ENCODE measurements at places on chromosomes 13 and 19. TPM values are rescaled to one million over a fixed set of nuclear protein-coding genes. Genes with fewer than 3 reads are reported as not detected.

Gene FUT1
- 0.11 TPM for polyA plus RNA-seq

Gene GFY
- not detected for polyA plus RNA-seq

Gene ATP11A
- 11.2 TPM for polyA plus RNA-seq

Gene PODNL1
- polyA plus RNA-seq = not detected

Gene PLPP2
- polyA plus RNA-seq = not detected

DNA sequence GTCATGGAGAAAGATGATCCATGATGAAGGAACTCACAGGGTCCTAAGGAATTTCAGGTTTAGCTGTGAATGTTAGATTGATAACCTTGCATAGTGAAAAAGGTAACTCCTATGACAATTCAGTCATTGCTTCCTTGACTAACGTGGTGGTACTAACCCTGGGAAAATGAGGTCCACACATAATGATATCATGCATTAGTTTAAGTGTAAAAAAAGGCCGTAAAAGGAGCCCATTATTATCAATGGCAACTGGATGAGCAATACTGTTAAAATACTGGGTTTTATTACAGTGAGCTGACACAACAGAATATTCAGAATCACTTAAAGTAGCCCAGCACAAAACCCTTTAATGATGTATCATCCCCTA lies 515.4 kb downstream of the DCT start:
- no peak for DNase-seq

DNA sequence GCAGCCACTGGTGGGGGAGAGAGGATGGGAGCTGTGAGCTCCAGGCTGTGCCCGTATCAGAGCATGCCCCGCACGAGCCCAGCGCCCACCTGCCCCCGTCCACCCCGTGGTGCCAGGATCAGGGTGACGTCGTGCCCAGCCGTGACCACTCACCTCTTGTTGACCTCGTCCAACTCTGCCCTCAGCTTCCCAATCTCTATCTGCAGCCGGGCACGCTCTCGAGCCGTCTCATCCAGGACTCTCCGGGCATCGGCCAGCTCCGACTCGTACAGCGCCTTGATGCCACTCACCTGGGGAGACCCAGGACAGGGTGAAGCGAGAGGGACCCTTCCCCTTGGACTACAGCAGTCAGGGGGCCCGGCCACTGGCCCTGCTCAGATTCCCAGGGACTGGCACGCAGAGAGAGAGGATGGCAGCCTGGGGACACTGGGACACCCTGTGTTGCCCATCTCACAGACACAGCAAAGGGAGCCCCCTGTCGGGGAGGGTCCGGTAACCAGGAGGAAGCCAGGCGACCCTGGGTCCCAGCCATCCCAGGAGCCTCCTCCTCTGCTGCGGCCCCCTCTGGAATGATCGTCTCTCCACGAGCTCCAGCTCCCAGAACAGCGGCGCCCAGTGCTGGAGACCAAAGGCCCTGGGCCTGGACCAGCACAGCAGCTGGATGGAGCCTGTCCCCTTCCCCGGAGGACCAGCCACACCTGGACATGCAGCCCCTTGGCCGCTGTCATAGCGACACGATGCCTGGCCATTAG lies 12.3 kb downstream of the LMNB2 start:
- DNase-seq = no peak

- no peak for DNase-seq
Observed at GRCh38 chr13:61774903-61775302, 359.3 kb upstream of the PCDH20 start.

DNA sequence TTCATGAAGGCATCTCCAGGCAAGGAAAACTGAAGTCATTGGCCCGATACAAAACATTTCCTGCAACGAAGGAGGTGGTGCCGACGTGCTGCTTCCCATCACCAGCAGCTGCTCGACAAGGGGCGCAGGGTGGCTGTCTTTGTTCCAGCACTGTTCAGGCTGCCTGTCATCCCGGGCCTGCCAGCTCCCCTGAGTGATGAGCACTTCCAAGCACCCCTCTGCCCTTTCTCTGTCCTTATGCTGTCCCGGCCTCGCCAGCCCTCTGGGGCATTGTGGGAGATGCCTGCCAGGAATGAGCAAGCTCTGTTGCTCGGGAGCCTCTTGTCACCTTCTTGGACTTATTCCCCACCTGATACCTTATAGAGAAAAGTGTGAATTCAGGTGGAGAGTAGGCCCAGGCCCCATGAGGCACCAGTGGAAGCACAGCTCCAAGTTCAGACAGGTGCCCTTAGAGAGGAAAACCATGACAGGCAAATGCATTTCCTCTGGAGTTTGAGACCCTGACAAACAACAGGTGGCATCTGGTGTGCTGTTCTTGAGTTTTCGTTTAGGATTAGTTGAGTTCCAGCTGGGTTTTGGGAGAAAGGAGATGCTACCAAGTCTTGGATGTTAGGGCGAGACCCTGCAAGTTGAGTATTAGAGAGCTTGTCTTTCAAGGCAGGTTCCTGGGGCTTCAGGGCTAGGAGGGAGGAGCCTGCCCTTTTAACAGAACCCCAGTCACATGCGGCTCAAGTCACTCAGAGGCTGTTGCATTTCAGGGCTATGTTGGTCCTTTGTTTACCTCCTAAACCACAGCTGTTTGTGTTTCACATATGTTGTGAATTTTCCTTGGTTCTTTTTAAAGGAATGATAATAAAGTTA lies 21.4 kb downstream of the BBC3 start:
- DNase-seq = no peak

DNA sequence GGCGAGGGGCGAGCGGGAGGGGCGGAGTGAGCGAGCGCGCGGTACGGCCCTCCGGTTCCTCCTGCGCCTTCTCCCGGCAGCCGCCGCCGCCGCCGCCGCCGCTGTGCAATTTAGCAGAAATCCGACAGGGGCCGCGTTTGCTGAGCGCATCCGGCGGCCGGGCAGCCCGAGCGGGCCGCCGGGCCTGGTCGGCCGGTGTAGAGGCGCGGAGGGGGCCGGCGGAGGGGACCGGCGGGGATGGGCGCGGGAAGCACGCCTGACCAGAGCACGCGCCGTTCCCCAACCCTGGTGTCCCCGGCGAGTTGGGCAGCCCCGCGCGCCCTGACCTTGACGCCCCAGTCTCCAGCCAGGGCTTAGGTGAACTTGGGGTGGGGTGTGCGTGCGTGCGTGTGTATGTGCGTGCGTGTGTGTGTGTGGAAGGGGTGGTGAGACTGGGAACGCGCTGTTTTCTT lies 144.5 kb upstream of the ZNF536 start:
- peak; percentile 9 for DNase-seq

- no peak for DNase-seq
Observed at GRCh38 chr13:59770451-59770850, 393.3 kb downstream of the DIAPH3 start.

GRCh38 chr19:10258080-10258710 lies 6.2 kb downstream of the MRPL4 start:
- no peak for DNase-seq

GRCh38 chr19:29119590-29119989 lies 93.4 kb downstream of the UQCRFS1 start:
- no peak for DNase-seq

DNA sequence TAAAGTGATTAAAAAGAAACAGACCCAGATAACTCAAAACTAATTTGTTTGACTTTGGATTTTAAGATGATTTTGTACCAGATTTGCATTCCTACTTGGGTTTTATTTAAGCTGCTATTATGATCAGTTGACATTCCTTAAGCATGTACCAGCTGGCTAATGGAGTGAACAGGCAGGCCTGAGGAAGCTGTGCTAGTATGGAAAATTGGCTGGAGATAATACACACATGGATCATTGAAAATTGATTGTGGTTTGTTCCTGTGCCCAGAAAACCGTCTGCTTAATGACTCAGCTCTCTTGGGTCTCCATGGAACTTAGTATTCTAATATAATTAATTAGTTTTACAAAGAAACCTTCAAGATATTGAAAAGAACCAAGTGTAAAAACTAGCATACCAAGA lies 22.6 kb downstream of the POLR1D start:
- DNase-seq = no peak

- DNase-seq = no peak
Observed at GRCh38 chr13:59494151-59494550, 669.6 kb downstream of the DIAPH3 start.

DNA sequence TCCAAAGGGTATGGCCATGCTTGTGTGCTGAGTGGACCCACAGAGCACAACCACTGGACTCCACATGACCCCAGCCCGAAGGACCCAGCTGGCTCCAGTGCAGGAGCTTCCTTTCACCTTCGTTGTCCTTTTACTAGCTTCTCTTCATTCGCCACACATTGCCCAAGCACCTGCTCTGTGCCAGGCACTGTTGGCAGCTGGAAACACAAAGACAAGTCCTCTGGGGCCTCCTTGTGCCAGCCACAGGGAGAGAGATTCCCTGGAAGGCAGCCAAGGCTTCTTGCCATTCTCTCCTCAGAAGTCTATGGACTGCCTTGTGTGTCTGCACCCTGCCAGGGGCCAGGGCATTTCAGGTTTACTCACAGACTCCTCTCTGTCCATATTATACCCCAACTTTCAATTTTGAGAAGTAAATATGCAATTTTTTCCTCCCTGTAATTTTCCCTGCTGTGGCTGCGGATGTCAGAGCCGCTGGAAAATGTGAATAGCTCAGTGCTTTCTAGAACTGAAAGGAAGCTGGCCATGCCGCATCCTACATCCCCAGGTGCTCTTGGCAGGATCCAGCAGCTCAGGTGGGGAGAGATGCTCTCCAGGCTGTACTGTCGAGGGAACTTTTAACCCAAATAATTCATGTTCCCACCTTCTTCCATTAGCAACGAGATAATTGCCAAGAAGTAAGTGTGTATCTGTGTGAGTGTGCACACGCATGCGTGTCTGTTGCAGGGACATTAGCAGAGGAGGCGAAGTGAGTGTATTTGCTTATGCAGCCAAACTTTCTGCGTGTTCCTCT lies 57.2 kb downstream of the CHST8 start:
- no peak for DNase-seq

- no peak for DNase-seq
Observed at GRCh38 chr13:107301724-107302374, 733.9 kb upstream of the ARGLU1 start.

DNA sequence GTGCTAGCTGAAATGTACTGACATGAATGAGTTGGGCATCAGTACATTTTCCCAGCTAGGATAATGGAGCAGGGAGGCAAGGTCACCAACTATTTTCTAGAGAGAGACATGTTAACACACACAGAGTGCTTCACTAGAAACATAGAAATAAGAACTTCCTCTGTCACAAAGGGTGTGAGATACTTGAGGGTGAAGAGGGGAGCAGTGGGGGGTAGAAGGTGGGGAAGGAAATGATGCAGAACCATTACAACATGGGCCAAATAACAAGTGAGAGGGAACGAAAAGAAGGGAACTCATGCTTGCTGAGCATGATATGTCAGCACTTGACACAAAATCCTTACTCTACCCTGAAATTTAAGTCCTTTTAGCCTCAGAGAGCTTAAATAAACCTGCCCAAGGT lies 87.8 kb upstream of the RFC3 start:
- no peak for DNase-seq

- DNase-seq = no peak
Observed at GRCh38 chr13:48588120-48588519, 55.2 kb upstream of the RCBTB2 start.

GRCh38 chr13:40506592-40507446 lies 159.6 kb downstream of the FOXO1 start:
- DNase-seq = no peak

DNA sequence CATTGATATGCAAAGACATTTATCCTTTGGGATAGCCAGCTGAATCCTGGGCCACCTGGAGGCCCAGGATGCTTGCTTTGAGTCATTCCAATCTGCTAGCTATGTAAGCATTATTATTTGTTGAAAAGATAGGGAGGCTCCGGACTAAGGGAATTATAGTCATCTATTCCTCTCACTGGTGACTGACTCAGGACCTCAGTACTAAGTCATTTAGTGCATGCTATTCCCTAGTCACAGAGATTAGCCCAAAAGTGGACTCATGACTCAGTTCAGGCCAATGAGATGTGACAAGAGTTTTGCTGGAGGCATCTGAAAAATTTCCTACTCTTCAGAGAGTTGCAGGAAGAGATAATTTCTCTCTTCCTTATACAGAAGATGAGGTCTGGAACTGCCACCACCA lies 67.9 kb upstream of the ITM2B start:
- no peak for DNase-seq

DNA sequence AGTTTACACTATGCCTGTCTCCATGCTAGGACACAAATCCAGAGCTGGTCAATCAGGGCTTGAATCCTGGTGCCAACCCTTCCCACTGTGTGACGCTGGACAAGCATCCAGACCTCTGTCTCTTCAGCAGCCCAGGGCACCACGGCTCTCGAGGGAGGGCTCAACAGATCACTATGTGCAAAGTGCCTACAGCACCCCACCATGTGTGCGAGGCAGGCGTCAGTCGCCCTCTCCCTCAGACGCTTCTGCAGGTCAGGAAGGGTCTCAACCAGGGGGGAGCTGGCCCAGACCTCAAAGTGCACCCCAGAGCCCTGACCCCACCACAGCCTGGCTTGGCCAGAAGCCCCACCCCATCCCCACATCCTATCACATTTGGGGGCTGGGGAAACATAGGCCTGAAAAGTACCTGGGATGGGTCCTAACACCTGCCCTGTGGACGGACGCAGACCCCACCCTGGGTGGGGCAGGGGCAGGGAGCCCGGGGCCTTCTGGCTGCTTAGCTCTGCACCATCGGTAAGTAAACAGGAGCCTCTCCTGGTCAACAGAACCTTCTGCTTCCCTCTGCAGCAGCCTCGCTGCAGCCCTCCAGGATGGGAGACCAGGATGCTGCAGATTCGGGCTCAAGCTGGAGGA lies 2.9 kb upstream of the C2CD4C start:
- no peak for DNase-seq

DNA sequence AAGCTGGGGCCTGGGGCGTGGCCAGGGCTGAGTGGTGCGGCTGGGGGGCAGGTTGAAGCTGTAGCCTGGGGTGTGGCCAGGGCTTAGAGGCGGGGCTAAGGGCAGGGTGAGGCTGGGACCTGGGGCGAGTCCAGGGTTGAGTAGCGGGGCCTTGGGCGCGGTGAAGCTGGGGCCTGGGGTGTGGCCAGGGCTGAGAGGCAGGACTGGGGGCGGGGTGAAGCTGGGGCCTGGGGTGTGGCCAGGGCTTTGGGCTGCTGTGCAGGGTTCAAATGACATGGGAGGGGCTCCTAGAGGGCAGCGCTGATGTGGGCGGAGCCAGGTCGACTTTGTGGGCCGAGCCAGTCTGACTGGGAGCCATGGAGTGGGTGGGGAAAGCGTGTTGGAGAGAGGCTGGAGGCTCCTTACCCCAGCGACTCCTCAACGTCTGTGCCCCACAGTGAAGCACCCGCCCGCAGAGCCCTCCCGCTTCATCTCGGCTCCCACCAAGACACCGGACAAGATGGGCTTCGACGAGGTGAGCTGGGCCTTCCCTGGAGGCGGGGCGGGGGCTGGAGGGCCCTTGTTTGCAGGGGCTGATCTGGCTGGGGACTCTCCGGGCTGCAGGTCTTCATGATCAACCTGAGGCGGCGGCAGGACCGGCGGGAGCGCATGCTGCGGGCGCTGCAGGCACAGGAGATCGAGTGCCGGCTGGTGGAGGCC lies 21.5 kb downstream of the COLGALT1 start:
- DNase-seq = no peak

GRCh38 chr13:53151336-53152056 lies 122.9 kb downstream of the OLFM4 start:
- no peak for DNase-seq

Measured in CD4-positive, alpha-beta memory T cell (primary cell).